Inflammatory macrophage treated with lipopolysaccharide for 1 hour (primary cell): ENCODE measurements at places on chromosomes 13 and 19.

DNA sequence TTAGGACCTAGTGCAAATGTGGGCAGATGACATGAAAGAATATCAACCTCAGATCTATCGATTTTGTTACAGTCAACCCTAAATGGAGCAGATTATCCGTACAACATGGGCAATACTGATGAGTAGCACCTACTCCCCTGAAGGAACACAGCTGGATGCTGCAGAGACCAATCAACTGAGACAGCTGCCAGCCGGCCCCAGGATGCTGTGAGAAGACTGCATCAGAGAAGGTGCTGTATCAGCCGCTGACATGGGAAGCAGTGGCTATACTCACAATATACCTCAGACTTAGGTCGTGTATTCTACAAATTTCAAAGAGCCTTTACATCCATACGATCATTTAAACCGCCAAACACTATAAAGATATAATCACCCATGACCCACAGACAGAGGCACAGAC, 95.9 kb upstream of the FNDC3A start:
- DNase-seq, result no peak

DNA sequence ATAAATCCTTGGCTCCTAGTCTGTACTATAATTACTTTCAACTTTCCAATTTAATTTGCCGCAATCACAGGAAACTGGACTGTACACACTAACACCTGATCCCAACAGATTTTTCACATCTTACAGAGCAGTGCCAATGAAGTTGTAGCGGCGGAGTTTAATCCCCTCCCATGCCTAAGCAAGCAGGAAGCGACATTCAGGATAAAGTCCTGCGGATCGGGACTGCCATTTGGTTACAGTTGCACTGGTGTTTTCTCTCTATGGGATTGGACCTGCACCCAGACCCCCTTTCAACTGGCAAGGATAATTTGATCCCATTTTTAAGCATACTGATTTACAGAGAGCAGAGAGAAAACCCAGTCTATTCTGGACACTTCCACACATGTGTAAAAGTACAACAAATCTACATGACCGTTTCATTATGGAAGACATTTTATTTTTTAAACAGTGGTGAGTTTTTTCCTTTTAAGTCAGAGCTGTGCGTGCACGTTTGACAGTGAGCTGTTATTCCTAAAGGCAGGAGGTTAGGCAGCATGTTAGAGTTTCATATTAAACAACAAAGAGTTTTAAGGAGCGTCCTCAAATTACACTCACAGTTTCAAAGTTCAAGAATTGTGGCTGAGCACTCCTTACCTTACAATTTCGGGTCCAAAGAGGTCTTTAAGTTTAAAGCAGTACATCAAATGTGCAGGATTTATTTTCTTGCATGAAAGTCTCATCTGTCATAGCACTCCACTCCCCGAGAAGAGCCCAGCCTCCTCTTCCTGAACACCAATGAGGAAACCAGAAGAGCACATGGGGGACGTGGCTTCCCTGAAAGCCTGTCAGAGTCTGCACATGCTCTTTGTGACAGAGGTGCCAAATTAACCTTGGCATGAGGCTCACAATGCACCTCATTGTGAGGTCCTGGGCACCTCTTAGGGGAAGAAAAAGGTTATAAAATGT, 141.6 kb upstream of the RFC3 start:
- DNase-seq, result peak; percentile 23

GRCh38 chr19:55228403-55229031, at the start of gene TMEM86B:
TSS of gene TMEM86B (minus strand) at chr19:55228763. CDS start at chr19:55228741, 22 bp downstream.
- DNase-seq, result no peak

DNA sequence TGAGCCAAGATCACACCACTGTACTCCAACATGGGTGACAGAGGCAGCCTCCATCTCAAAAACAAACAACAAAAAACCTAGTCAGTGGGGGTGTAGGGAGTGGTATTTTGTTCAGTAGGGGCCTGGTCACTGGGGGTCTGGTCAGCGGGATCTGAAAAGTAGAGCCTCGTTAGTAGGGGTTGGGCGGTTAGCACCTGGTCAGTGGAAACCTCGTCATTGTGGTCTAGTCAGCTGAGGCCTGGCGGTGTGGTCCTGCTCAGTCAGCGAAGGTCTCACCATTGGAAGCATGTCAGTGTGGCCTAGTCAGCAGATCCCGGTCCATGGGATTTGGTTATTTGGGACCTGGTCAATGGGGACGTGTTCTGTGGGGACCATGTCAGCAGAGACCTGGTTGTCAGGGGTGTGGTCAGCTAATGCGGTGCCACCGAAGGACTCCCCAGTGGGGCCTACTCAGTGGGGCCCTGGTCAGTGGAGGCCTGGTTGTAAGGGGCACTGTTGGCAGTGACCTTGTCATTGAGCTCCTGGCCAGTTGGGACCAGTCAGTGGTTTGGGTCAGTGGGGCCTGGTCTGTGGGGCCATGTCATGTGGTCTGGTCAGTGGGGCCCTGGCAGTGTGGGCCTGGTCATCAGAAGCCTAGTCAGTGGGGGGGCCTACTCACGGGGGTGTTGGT, 63.0 kb upstream of the TPM4 start:
- no peak for DNase-seq

DNA sequence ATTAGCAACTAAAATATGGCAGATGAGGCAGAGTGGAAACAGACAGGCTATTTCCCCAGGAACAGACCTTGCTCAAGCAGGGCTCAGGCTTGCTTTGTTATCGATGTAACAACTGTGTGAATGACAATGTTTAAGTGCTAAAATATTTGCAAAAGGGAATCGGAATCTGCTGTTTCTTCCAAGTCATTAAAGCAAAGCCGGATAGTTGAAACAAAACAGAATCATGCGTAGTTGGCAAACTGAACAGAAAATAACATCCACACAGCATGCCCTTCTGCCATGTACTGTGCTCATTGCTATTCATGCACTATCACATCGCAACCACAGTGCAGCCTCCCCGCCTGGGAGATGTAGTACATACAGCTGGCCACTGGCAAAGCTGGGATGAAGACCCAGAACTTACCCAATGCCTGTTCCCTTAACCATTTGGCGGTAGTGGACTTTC, 799.1 kb downstream of the DIAPH3 start:
- DNase-seq, result no peak

- DNase-seq, result peak; percentile 31
Observed at GRCh38 chr13:23558675-23559536, 11.3 kb upstream of the TNFRSF19 start.

DNA sequence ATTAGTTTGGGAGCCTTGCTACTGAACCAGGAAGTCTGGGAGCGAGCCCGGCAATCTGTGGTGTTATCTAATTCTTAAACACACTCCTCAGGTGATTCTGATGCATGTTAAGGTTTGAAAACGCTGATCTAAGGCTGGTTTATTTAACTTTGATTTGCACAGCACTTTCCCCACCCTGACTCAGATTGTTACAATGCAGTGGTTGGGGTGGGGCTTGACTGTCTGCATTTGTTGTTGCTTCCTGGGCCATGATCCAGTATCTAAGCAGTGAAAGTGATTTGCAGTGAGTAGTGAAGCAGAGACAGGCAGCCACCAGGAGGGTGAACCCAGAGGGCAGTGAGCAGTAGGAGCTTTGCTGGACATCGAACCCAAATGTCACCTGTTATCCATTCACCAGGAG, 81.6 kb upstream of the ARGLU1 start:
- DNase-seq, result no peak

GRCh38 chr19:30307191-30307974, 64.8 kb upstream of the ZNF536 start:
- no peak for DNase-seq

DNA sequence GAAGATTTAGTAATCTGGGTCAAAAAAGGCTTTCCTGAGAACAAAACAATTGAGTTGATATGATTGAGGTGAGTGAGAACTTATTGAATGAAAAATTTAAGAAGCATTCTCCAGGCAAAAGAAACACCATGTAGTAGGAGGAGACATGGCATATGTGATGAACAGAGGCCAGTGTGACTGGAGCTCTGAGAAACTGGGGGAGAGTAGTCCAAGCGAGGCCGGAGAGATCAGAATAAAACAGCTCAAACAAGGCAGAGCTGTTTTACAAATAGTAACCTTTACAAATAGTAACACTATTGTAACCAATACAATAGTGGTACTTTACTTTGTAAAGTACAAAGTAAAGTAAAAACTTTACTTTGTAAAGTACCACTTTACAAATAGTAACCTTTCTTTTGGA, 1159.1 kb downstream of the PCDH9 start:
- DNase-seq, result no peak
